ENCODE measurements at places on chromosomes 2 and 18.

GRCh38 chr2:68553098-68553497, 85.7 kb downstream of the APLF start:
- no peak for DNase-seq

- DNase-seq = no peak
These were observed 191.9 kb upstream of the APCDD1 start for GRCh38 chr18:10262566-10262965.

GRCh38 chr2:166180951-166181812, 53.4 kb upstream of the SCN1A start:
- DNase-seq = peak; percentile 58

DNA sequence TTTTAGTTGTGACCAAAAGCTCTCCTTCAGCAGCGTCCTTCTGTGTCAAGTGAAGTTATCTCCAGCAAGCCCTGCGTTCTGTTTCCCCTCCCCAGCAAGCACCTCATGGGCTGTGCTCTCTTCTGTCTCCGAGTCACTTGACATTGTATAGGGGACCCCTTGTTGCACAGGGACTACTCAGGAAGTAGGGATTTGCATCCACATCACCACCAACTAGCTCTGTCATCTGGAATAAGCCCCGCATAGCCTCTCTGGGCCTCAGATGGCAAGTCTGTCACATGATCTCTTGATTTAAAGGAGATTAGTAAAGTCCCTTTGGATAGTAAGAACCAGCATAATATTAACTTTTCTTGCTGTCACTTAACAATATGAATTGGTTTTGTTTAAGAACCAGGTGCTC, 32.0 kb upstream of the STPG4 start:
- no peak for DNase-seq

DNA sequence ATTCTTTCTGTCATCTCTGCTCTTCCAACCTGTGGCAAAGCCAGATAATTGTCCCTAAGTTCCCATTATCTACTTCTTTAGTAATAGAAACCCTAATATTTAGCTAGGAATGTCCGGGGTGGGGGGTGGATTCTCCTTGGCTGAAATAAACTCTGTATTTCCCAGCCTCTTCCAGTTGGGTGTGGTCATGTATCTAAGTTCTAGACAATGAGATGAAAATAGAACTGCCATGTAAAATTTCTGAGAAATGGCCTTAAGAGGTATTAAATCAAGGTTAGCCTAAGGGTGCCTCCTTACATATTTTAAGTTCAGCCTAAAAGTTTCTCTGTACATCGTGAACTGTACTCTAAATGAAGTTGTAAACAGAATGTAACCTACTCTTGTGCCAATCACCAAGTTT, 39.5 kb downstream of the MAIP1 start:
- no peak for DNase-seq

DNA sequence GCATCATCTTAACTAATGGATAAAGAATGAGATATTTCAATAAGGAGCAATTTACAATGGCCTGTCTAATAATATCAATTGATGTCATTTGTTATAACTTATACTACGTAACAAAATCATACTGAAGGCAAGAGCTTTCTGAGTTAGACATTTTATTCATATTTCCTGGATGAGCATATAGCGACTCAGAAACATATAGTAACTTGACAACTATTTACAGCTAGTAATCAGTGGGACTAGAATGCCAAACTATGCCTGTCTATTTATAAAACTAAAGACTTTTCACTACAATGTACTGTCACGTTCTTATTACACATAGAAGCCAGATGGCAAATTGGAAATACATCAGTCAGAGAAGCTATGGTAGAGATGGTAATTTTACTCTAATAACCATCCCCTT, 766.2 kb upstream of the TMEFF2 start:
- DNase-seq = no peak

DNA sequence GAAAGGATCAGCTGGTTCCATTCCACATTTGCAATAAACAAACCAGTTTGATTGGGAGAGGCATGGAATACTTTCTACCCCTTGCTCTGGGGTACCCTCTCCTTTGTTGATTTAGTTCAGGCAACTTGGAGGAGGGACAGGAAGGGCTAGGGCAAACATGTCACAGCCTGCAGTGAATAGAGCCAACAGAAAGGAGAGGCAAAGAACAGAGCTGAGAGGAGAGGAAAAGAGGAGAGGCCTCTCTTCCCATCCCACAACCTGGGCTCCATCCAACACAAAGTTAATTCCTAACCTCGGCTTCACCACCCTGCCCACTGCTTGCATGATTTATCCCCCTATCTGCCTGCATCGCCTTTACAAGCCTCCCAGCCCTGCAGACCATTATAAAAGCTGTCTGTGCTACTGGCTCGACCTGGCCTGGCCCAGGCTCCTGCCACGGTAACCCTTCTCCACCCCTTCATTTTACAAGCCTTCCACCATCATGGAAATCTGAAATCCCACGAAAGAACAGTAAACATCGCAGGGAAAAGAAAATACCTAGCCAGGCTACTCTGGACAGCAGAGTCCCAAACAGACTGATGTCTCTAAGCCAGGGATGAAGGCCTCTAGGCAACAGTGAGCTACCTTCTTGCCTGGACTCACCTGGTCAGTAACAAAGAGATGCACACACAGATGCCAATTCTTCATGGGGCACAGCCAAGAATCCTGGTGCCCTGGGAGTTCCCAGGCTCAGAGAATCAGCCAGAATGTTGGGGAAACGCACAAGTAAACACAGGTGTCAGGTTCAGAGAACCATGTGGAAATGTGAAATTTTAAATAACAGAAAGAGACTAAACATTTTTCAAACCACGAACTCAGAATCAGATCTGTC, 43.6 kb downstream of the NHEJ1 start:
- no peak for DNase-seq

DNA sequence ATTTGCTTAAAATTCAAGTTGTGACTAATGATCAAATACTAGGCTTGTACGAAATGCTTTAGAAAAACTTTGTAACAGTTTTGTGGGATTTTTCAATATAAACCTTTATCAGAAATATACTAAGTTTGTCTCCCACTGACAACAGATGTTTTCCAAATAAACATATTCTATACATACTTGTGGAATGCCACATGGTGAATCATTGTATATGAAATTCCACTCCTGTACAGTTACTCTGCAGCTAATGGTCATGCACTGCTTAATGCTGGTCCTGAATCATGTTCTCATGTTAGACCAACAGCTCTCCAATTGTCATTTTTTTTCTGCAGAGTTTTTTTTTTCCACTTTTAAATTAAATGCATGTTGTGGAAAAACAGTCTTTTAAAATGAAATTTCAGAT, 90.1 kb downstream of the DPP4 start:
- DNase-seq = peak; percentile 52

DNA sequence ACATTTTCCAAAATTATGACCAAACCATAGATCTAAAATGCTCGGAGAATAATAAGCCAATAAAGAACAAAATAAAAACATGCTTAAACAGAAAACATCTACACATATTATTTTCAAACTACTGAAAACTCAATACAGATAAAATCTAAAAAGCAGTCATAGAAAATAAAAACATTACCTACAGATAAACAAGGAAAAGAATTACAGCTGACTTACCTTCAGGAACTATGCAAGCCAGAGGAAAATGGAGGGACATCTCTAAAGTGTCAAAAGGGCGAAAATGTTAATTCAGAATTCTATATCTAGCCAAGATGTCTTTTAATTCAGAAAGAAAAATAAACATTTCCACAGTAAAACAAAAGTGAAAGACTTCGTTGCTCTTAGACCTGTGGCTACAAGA, 112.9 kb upstream of the GYPC start:
- DNase-seq = peak; percentile 3

DNA sequence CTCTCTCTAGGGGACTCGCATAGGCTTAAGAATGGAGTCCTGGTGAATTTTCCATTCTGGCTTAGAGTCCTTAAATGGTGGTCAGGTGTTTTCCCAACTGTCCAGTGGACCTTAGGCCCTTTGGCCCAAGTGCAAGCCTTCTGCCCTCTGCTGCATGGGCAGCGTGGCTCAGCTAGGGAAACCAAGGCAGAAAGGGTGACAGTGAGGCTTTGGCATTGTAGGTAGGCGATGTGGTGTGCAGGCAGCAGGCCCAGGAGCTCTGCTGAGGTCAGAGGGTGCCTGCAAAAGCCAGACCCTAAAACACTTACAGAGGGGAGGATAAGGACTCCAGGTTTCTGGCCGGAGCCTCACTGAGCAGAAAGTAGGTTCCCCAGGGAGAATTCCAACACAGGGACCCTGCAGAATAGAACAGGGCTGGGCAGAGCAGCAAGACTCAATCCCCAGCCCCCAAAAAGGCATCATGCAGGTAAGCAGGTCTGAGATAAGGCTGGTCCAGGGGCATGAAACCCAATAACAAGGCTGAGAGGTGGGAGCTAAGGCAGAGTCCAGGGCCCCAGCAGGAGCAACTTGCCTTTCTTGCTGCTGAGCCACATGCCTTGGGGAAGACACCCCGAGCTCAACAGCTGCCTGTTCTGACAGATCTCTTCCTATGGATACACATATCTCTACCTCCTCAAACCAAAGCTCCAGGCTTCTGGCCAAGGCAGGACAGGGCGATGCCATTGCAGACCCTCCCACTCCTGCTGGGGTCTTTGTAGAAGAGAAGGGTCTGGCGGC, 199.7 kb downstream of the TNS1 start:
- DNase-seq = no peak

DNA sequence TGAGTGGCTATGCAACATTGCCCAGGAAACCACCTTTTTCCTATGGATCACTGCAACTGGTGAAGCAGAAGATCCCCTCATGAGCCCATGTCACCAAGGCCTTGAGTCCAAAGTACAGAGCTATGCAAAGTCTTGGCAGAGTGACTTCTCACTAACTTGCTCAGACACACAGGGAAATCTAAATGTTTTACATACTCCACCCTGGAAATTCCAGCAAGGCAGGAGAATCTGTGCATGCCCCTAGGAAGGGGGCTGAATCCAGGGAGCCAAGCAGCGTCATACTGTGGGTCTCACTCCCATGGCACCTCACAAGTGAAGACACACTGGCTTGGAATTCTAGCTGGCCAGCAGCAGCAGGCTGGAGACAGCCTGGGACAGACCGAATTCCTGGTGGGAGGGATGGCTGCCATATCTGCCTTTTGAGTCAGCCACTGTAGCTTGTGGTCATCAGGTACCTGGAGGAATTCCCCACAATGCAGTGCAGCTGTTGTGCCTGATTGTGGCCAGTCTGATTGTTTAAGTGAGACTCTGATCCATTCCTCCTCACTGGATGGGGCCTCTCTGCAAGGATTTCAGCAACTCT, 1817.4 kb downstream of the SUCLG1 start:
- no peak for DNase-seq

DNA sequence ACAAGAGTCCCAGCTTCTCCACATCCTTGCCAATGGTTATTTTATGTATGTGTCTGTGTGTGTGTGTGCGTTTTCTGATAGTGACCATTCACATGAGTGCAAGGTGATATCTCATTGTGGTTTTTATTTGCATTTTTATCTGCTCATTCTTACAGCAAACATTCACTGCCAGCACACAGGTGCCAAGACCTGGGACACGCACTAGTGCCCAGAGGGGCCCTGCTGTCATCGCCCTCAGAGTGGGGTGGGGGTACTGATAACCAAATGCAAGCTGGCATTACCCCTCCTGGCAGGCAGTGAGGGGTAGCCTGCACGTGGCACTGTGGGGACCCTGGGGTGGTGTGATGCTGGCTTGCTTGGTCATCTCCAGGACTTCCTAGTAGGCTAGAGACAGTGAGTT, 285.4 kb downstream of the LPIN1 start:
- no peak for DNase-seq

DNA sequence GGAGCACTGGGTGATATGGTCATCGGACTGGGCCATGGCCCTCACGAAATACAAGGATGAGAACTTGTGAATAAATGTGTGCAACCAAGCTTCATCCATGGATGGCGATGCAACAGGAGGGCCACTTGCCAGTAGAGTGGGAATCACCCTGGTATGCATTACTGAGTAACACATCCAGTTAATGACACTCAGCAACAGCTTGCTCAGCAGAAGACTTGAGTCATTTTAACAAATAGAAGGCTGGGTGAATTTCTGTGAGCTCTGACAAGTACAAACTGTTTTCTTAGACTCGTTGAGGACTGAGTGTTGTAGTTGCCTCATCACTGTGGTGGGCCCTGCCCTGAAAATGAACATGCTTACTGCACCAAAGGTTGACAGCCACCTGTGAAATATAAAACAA, 221.6 kb downstream of the NCKAP5 start:
- DNase-seq = peak; percentile 89

DNA sequence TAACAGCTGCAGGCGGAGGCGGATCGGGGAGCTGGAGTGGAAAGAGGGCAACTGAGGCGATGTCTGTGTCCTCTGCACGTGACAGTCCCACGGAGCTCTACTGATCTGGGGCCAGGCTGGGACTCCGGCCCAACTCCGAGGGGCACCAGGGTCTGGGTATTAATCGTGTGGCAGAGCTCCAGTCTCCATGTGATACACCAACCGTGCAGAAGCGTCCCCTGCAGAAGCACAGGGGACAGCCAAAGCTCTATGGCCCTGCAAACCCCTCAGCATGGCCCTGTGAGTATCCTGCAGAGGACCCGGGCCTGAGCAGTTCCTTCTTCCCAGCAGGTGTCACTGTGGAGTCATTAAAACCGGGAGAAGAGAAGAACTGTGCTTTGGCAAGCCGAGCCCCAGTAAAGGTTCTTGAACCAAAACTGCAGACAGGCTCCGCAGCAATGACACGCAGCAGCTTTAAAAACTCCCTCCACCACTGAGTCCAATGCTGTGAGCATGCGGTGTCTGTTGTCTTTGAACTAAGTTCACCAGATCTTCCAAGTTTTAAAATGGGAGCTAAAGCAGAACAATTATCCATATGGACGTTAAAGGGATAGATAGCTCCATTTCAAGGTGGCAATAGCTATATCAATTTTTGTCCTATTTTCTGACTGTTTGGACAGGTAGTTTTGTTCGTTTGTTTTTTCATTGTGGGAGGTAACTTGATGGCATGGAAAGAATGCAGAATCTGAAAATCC, 79.4 kb downstream of the TMEM182 start:
- DNase-seq = peak; percentile 61

DNA sequence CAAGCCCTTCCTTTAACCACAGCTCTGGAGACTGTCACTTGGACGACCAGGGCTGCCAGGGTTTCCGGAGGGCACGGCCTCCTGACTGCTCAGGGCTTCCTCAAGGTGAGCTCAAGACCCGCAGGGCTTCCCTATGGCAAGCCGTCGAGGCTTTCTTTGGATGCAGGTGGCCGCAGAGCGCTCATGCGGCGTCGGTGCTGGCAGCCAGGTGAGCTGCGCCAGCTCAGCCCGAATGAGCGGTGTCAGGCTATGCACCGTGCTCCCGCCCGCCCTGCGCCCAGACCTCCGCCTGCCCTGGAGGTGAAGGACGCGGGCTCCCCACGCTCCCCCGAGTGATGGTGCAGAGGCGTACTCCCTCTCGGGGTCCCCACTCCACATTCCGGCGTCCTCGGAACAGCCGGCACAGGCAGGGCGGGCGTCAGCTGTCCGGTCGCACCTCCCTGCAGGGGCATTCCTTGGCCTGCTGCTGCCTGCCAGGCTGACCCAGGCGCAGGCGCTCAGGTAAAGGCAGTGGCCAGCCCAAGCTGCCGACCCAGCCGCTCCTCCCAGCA, 20.8 kb upstream of the TUBB6 start:
- DNase-seq = no peak

GRCh38 chr2:138476186-138476585, 25.4 kb upstream of the SPOPL start:
- no peak for DNase-seq

- DNase-seq = peak; percentile 25
These were observed 260.6 kb downstream of the CLIP4 start for GRCh38 chr2:29375843-29376242.
